Right ventricle myocardium superior (tissue), 1 donor: ENCODE measurements at places on chromosomes 3 and 15.

- DNase-seq, result no peak
Observed at GRCh38 chr3:40768536-40768935, 243.8 kb downstream of the ZNF621 start.

DNA sequence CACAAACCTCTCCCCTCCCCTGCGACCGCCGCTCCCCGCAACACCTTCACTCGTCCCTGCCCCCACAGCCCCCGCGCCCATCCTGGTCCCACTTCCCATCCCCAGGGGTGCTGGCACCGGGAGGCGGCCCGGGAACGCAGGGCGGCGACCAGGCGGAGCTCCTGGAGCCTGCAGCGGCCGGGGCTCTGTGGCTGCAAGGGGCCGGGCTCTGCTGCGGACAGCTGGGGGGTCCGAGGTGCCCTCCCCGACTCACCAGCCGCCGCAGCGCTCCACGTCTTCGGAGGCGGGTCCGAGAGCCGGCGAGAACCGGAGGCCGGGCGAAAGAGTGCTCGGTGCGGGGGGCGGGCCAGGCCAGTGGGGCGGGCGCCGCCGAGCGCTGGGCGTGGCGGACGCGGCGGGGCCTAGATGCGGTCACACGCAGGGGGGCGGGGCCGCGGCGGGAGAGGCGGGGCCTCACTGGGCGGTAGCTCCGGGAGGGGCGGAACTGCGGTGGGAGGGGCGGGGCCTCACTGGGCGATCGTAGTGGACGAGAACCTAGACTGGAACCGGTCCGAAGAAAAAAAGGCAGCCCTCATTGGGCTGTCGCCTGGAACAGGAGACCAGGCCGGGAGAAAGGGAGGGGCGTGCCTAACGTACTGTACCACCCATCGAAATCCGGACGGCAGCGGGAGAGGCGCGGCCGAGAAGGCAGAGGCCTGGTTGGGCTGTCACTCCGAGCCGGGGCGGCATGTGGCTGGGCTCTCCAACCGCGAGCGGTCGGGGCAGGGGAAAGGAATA lies at the start of gene ANO10:
Gene ANO10 (minus strand): TSS at position 356 of the 777 bp plus-strand sequence. CDS start 16,159 bp downstream, outside the sequence.
- peak; percentile 98 for DNase-seq

GRCh38 chr15:74598126-74598842 lies 17.4 kb upstream of the CLK3 start:
- DNase-seq, result peak; percentile 97

DNA sequence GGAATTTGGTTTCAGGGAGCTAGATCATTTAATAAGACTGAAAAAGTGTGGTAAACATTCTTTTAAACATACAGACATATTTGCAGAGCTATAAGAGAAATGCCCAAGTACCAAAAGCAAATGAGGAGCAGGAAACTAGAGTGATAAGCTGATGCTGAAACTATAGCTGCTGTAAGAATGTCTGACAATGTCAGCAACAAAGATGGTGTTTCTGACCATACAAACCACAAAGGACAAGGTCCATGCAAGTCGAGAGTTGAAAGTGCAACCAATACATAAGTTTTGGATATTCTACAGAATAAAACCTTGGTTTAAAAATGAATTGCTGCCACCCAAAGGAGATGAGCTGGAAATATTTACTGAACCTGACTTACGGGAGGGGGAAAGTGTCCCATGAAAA lies 610.2 kb downstream of the TBL1XR1 start:
- DNase-seq, result no peak

GRCh38 chr3:66709532-66709931 lies 208.7 kb upstream of the LRIG1 start:
- no peak for DNase-seq

DNA sequence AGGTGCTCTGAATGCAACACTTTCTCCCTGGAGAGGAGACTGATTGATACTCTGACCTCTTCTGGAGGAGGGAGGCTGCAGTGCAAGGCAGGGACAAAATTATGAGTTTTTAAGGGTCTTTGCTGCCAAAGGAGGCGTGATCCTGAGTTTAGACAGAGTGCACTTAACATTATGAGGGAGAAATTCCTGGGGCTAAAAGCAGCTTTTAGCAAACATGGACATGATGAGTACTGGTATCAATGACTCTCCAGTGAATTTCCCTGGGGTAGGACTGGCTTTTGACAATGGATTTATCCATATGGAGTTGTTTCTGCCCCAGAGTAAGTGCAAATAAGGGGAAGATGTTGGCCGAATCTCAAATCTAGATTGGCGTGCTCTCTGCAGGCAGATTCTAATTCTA lies 133.1 kb downstream of the THSD4 start:
- no peak for DNase-seq

DNA sequence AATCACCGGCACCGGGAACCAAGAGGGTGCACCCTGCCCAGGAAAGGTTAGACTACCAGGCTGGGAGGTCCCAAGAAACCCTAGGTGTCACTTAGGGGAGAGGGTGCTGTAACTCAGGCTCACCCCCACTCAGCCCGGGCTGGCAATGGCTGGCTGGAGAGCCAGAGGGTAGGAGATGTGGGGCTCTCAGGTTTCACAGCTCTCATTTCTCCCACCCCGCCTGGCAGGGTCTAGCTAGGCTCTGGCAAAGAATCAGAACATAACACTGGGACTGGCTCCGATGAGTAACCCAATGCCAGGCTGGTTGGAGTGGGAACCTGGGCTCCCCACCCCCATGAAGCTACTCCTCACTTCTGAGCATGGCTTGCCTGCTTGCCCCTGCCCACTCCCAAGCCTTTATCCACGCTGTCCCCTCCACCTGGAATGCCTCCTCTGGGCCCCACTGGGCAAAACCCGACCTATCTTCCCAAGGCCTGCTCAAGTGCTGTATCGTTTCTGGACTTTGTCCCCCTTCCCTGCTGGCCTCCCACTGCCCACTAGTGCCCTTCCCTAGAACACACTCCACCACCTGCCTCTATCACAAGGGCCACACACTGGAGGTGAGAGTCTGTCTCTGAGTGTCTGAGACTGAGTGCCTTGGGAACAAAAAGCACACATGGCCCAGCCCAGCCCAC lies 2.0 kb downstream of the CIB2 start:
- DNase-seq, result no peak

- no peak for DNase-seq
Observed at GRCh38 chr3:119084371-119085069, 49.9 kb upstream of the IGSF11 start.

- DNase-seq, result no peak
Observed at GRCh38 chr15:92002666-92003065, 149.2 kb downstream of the SLCO3A1 start.

- no peak for DNase-seq
Observed at GRCh38 chr3:61535826-61536225, 25.5 kb upstream of the PTPRG start.

DNA sequence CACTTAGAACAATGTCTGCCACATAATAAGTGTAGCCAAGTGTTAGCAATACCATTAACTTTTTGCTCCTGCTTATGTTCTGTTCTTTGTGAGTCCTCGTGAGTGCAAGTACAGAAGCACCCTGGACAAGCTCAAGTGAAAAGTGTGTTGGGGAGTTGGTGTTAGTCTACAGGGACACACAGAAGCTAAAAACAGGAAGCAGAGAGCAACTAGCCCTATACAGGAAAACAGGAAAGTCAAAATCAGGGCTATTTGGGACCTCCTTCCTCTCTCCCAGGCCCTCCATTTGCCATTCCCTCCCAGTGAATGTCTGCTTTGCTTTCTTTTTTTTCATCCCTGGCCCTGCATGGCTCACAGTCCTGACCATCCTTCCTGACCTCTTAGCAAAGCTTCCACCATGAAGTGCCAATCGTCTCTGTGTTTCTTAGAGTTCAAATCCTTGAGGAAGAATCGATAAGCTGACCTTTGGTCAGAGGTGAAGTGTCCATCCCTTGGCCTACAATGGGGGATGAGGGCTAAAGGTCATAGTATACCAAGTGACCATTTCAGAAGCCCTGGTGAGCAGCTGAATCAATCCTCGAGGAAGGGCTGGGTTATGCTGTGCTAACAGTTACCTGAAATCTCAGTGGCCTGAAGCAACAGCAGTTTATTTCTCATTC lies 328.2 kb downstream of the SHQ1 start:
- no peak for DNase-seq

GRCh38 chr15:39269352-39269751 lies 311.5 kb upstream of the THBS1 start:
- DNase-seq, result no peak

DNA sequence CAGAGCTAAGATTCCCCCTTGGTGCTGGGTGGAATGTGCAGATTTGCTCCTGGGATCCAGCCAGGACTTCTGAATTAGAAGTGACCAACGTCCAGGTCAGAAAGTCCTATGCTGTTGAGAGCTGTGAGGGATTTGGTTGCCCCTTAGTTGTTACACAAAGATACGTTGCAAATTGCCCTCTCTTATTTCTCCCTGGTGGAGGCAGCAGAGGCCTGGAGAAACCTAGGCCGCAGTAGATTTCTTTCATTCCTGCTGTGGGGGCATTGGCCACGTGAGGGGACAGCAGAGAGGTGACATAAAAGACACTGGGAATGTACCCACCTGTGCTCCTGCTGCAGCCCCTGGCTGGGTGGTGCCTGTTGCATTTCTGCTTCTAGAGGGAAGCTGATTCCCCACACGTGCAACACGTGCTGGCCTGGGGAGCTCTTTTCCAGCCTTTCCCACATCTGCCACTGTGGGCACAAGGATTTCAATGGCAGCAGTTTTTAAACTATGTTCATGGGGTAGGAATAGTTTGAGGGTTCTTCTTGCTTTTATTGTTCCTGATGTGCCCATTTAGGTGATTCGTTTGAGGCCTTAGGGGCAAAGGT lies 65.7 kb downstream of the SYNM start:
- no peak for DNase-seq

GRCh38 chr15:50886611-50887345 lies 21.7 kb upstream of the AP4E1 start:
- no peak for DNase-seq

GRCh38 chr3:9069971-9070370 lies 106.7 kb upstream of the RAD18 start:
- no peak for DNase-seq

DNA sequence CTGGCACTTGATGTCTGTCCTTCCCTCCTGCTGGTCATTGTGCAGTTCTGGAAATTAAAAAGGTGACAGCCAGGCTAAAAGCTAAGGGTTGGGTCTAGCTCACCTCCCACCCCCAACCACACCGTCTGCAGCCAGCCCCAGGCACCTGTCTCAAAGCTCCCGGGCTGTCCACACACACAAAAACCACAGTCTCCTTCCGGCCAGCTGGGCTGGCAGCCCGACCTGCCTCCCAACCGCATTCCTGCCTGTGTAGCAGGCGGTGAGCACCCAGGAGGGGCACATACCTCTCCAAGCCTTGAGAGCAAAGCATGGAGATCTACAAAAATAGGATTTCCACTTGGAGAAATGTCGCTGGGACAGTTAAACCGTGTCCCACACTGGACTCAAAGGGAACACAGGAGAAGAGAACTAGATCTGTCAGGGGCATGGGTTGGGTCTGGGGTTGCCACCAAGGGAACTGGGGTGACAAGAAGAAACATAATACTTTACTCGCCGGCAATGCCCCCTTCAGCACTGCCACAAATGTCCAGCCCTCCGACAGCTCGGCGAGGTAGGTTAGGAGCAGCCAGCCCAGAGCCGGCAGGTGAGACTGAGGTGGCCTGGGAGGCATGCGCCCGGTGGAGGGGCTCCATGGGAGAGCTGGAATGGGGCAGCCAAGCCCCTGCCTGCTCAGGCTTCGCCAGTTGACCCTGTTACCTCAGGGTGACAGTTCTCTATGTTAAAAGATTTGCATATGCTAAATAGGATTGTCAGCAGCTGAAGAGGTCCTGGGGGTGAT lies 52.2 kb downstream of the EXOG start:
- DNase-seq, result no peak

DNA sequence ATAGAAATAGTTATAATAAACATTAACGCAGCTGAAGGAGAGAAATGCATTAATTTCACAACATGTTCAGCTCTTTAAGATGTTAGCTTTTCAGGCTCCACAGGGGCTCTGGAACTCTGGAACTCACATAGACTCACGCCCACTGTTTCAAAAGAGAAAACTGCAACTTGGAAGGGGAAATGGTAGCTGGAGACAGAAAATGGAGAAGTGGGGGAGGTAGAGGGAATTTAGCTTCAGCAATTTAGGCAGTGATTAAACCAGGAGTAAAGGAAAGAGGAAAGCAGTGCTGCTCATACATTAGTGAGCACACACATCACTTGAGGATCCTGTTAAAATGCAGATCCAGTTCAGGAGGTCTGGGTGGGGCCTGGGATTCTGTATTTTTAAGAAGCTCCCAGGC lies 274.8 kb upstream of the TRIM42 start:
- no peak for DNase-seq

- DNase-seq, result no peak
Observed at GRCh38 chr15:53454843-53455721, 304.4 kb downstream of the WDR72 start.

- no peak for DNase-seq
Observed at GRCh38 chr3:177640319-177640965, 443.2 kb upstream of the TBL1XR1 start.

- DNase-seq, result no peak
Observed at GRCh38 chr3:147729641-147730040, 320.5 kb downstream of the ZIC1 start.

DNA sequence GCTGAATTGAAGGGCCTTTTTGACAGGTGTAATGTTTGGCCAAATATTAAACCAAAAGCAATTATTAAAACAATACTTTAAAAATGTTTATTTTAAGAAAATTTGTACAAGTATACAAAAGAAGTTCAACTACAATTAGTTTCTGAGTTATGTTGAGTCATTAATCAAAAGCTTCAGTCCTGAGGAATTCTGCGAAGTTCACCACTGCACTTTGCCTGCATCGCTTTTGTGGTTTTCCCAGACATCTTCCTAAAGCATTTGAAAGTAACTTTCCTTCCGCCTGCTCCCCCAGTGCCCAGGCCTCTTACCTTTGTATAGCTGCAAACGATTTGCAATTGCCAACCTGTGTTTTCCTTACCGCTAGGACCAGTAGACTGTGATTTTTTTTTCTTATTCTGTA lies 69.5 kb downstream of the KCNAB1 start:
- DNase-seq, result no peak

DNA sequence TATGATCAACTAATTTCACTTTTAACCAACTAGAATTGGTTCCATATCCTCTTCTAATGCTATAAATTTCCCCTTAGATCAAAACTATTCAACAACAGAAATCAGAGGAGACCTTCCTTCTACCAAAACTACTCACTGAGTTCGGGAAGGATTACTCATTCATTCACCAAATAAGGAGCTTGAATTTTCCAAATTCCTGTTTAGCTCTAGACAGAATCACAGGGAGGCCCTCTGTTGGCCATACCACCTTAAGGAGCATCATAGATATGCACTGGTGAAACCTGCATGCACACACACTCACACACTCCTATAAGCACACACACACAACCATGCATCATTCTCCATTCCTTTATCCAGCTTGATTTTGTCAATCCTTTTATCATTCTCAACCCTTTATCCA lies 49.0 kb downstream of the SUCLG2 start:
- no peak for DNase-seq
